ENCODE measurements at places on chromosomes 12 and 14.

DNA sequence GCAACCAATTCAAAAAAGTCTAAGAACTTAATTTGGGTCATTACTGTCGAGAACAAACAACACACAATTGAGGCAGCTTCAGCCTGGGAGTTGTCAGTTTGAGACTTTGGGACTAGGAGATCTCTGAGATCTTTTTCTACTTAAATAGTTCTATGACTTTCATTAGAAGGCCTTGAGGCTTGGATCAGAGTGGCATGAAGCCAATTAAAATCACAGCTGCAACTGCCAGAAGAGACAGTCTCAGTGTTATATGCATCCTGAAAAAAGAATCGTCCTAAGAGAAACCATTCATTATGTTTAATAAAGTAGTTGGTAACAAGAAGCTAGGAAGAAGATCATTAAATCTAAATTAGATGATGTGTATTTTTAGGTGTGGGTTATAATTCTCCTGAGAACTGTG, 170.8 kb upstream of the RASSF8 start:
- peaks cover 4% of the 10 kb centered on the region for H3K4me1 ChIP-seq
- no peak for DNase-seq
- H3K4me3 ChIP-seq, result no peak overlapping the region
- H3K27me3 ChIP-seq, result no peaks in the 10 kb centered on the region
- H3K36me3 ChIP-seq, result no peaks in the 10 kb centered on the region
- no peak overlapping the region for H3K27ac ChIP-seq

DNA sequence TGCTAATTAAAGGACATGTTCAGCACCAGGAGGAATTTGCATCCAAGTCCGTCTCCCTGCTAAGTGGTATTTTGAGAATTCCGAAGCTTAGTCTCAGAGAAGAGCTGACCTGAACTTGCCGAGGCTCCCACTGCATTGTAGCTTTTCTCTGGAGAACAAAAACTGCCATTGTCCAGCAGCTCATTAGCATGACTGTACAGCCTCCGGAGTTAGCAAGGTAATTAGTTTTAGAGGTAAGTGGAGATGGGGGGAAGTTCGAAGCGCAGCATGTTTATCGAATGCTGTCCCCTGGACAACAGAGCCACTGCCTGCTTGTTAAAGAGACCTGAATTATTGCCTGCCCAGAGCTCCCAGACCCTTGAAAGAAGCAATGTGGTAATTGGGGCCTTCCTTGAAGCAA, 160.3 kb upstream of the PELI2 start:
- H3K4me3 ChIP-seq, result no peak overlapping the region
- no peak for DNase-seq
- H3K27ac ChIP-seq, result no peak overlapping the region
- no peaks in the 10 kb centered on the region for H3K4me1 ChIP-seq
- no peaks in the 10 kb centered on the region for H3K27me3 ChIP-seq

GRCh38 chr12:104106965-104107364, 31.0 kb downstream of the NFYB start:
- peaks cover 15% of the 10 kb centered on the region for H3K36me3 ChIP-seq
- H3K27ac ChIP-seq, result no peak overlapping the region
- H3K4me1 ChIP-seq, result peaks cover 3% of the 10 kb centered on the region

DNA sequence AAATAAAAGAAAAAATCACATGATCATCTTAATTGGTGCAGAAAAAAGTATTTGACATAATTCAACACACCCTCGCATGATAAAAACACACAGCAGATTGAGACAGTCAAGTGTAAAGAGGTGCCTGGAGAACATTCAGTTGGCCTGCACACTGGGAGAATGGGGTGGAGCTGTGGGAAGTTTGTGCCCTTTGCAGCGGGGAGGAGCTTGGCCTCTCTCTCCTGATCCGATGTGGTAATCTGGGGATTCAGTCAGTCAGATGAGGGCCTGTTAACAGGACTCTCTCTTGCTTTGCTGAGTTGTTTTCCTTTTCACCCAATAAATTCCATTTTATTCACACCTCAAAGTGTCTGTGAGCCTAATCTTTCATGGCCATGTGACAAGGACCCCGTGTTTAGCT, 5.9 kb downstream of the SERPINA6 start:
- H3K4me1 ChIP-seq, result peaks cover 26% of the 10 kb centered on the region
- no peak overlapping the region for H3K4me3 ChIP-seq
- peak; percentile 75 for DNase-seq
- no peaks in the 10 kb centered on the region for H3K36me3 ChIP-seq

DNA sequence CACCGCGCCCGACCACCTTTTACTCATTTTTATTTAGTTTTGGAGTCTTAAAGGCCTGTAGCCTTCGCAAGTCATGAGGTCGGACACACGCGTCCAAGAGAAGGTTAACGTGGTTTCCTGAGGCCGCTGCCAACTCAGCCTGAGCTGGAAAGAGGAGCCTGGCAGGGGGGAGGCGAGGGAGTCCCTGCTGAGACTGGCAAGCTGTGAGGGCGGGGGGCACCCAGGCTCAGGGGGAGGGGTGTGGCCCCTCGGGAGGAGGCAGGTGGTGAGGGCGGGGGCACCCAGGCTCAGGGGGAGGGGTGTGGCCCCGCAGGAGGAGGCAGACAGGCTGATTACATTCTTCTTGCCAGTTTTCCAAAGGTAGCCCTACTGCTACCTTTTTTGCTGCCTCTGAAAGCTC, 143.2 kb downstream of the PIWIL1 start:
- H3K4me1 ChIP-seq, result peaks cover 8% of the 10 kb centered on the region
- H3K27me3 ChIP-seq, result peaks cover 12% of the 10 kb centered on the region
- H3K4me3 ChIP-seq, result no peak overlapping the region
- no peaks in the 10 kb centered on the region for H3K36me3 ChIP-seq

DNA sequence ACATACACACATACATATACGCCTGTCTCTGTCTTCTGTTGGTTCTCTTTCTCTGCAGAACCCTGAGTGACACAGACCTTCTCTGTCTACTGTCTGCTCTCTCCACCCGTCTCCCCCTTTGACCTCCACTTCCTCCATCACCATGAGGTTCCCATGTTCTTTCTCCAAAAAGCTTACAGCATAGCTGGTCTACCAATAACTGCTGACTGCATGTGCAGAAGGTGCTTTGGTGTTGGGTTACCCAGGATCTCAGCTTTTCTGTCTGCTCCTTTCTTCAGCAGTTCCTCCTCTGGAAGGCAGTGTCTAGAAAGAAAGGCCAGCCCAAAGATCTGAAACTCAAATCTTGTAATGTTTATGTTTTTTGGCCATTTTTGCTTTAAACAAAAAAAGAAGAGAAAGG, 125.6 kb downstream of the SMOC1 start:
- no peaks in the 10 kb centered on the region for H3K27me3 ChIP-seq
- no peak for DNase-seq
- H3K36me3 ChIP-seq, result no peaks in the 10 kb centered on the region
- no peak overlapping the region for H3K4me3 ChIP-seq
- H3K4me1 ChIP-seq, result no peaks in the 10 kb centered on the region
- H3K27ac ChIP-seq, result no peak overlapping the region

- DNase-seq, result peak; percentile 71
- H3K4me3 ChIP-seq, result no peak overlapping the region
- no peaks in the 10 kb centered on the region for H3K36me3 ChIP-seq
- no peak overlapping the region for H3K27ac ChIP-seq
Measured at GRCh38 chr14:72790887-72791566, 102.9 kb downstream of the DPF3 start.

- H3K27ac ChIP-seq, result peak overlapping the region; percentile 75
- no peaks in the 10 kb centered on the region for H3K27me3 ChIP-seq
- no peak overlapping the region for H3K4me3 ChIP-seq
- H3K36me3 ChIP-seq, result peaks cover 11% of the 10 kb centered on the region
- no peak for DNase-seq
- H3K4me1 ChIP-seq, result peaks cover 35% of the 10 kb centered on the region
Measured at GRCh38 chr12:122413516-122414404, 8.7 kb downstream of the CLIP1 start.

GRCh38 chr12:49887536-49888401, 15.9 kb downstream of the FAIM2 start:
- DNase-seq, result no peak
- peak overlapping the region; percentile 28 for H3K27ac ChIP-seq
- H3K4me3 ChIP-seq, result no peak overlapping the region
- no peaks in the 10 kb centered on the region for H3K27me3 ChIP-seq
- no peaks in the 10 kb centered on the region for H3K36me3 ChIP-seq

DNA sequence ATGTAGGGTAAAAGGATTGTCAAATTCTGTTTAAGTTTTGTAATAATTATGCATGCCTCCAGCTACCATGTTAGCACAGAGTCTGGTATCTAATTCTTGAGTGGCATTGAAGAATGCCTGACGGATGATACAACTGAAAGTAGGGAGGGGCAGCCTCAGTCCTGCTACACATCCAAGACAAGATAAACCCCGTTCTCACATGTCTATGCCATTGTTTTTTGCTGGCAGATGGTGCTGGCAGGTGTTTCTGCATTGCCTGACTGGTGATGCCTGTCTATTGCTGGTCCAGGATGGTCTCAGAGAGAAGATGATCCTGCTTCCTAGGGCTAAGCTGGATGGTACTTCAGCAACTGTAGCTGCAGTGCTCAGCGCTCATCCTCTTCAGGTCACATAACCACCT, 245.8 kb upstream of the NAV3 start:
- H3K4me1 ChIP-seq, result no peaks in the 10 kb centered on the region
- no peaks in the 10 kb centered on the region for H3K27me3 ChIP-seq
- H3K36me3 ChIP-seq, result no peaks in the 10 kb centered on the region
- H3K27ac ChIP-seq, result no peak overlapping the region

DNA sequence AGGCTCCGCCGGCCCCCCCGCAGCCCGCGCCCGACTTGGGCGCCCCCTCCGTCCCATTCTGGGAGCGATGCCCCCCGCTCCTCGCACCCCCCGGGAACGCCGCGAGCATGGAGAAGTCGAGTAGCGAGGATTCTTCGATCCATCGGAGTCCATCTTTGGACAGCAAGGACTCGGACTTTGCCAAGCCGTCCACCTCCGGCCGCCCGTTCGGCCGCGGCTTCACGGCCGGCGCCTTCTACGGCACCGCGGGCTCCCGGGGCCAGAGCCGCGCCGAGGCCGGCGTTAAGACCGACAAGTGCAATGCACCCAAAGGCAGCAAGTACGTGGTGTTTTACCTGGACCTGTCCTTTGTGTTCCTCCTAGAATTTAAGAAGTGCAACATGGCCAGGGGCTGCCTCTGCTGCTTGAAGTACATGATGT, 123.6 kb downstream of the TSPAN9 start:
- H3K27me3 ChIP-seq, result peaks cover 8% of the 10 kb centered on the region
- no peak overlapping the region for H3K27ac ChIP-seq
- no peak for DNase-seq
- peaks cover 58% of the 10 kb centered on the region for H3K4me1 ChIP-seq

GRCh38 chr12:114774699-114775098, 90.7 kb upstream of the TBX3 start:
- no peaks in the 10 kb centered on the region for H3K36me3 ChIP-seq
- DNase-seq, result no peak

DNA sequence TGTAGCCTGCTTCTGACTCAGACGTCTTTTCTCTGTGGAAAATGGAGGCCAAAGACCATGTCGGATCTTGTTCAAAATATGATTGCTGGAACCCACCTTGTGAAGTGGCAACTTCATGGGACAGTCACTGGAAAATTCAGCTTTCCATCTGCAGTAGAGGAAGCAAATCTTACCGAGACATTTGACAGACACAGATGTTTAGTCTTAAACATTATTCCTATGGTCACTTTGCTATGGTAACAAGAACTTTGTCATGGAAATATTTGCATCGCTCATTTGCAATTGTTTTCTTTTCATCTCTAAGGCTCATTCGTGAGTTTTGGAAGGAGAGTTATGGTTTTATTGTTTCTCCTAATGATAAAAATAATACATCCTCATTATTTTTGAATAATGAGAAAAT, 98.3 kb upstream of the HIF1A start:
- H3K27ac ChIP-seq, result no peak overlapping the region
- no peak for DNase-seq
- H3K4me1 ChIP-seq, result peaks cover 3% of the 10 kb centered on the region
- no peak overlapping the region for H3K4me3 ChIP-seq
- H3K36me3 ChIP-seq, result no peaks in the 10 kb centered on the region
- H3K27me3 ChIP-seq, result no peaks in the 10 kb centered on the region

GRCh38 chr14:26128931-26129671, 468.7 kb downstream of the NOVA1 start:
- no peaks in the 10 kb centered on the region for H3K36me3 ChIP-seq
- H3K4me3 ChIP-seq, result no peak overlapping the region
- H3K27ac ChIP-seq, result no peak overlapping the region

DNA sequence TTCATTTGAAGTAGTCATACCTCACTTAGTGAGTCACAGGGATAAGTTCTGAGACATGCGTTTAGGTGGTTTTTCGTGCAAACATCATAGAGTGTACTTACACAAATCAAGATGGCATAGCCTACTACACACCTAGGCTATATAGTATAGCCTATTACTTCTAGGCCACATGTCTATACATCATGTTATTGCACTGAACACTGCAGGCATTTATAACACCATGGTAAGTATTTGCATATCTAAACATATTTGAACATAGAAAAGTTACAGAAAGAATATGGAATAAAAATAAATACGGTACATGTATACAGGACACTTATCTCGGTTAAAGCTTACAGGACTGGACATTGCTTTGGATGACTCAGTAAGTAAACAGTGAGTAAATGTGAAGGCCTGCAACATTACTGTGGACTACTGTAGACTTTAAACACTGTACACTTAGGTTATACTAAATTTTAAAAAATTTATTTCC, 670.6 kb downstream of the SLC16A7 start:
- H3K36me3 ChIP-seq, result no peaks in the 10 kb centered on the region
- no peak for DNase-seq
- H3K27me3 ChIP-seq, result no peaks in the 10 kb centered on the region
- no peak overlapping the region for H3K4me3 ChIP-seq
- H3K27ac ChIP-seq, result no peak overlapping the region

DNA sequence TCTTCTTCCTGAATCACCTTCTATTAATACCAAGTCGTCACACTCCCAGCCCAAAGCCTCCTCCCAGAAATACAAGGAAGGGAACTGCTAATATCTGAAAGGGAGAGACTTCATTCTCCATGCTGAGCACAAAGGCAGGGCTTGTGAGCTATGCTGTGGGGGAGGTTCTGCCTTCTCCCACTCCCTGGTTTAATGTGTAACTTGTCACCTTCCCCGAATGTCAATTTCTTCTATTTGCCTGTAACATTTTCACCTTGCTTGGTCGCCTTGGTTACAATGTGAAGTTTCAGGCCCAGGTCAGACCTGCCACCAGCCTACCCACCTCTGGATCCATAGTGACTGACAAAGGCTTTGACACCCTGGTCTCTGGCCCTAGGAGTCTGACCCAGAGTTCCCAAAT, 82.0 kb upstream of the ESRRB start:
- DNase-seq, result no peak
- H3K4me3 ChIP-seq, result no peak overlapping the region
- no peaks in the 10 kb centered on the region for H3K4me1 ChIP-seq
- no peak overlapping the region for H3K27ac ChIP-seq
